Fibroblast of the aortic adventitia (primary cell): ENCODE measurements at places on chromosomes 1 and 21. TPM values are rescaled to one million over a fixed set of nuclear protein-coding genes. Genes with fewer than 3 reads are reported as not detected.
A peak's percentile ranks its signal among the peaks of the same experiment; 100 is the strongest.

KLHDC8A gene
- not detected in 2 replicates for total RNA-seq

RHBDL2 gene
- total RNA-seq: 0.81 TPM in 1 of 2 replicates, not detected in the other

GBP4 gene
- total RNA-seq: 0.09 and 3.7 TPM in 2 replicates

KRTAP19-3 gene
- total RNA-seq: not detected in 2 replicates

- DNase-seq: no peak
Observed at GRCh38 chr1:58842941-58843340, 59.1 kb upstream of the JUN start.

DNA sequence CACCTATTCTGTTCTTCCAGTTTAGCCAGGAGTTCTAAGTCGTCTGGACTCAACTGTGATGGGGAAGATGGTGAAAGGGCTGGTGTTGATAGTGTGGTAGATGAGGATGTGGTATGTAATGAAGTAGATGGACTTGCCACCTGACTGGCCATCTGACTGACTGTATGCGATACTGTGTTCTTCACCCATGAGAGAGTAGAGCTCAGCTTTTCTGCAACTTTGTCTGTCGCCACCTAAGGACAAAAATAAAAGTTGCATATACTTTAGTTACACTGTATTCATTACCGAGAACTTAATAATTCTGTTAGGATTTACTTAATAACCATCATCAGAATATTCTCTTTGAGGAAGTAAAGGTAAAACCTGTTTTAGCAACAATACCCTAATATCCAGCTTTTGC lies 48.5 kb downstream of the EVI5 start:
- peak; percentile 35 for DNase-seq

- DNase-seq: no peak
Observed at GRCh38 chr1:201316556-201316955, 33.2 kb downstream of the PKP1 start.

DNA sequence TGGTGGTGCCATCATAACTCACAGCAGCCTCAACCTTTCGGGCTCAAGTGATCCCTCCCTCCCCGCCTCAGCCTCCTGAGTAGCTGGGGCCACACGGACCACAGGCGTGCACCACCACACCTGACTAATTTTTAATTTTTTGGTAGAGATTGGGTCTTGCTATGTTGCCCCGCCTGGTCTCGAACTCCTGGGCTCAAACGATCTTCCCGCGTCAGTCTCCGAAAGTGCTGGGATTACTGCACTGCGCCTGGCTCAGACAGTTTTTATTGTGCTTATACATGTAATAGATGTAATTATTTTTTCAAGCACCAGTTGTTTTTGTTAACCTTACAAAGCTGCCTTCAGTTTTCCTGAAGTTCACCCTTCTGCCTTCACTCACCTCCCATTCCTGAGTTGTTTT lies 38.0 kb upstream of the HMGN1 start:
- no peak for DNase-seq
